ENCODE measurements at places on chromosomes 12 and 14. TPM values are rescaled to one million over a fixed set of nuclear protein-coding genes. Genes with fewer than 3 reads are reported as not detected.

The RAB3IP gene
- total RNA-seq: 1.3 TPM

The CIPC gene
- 5.6 TPM for total RNA-seq

The GSC gene
- total RNA-seq: 19.2 TPM

The RERG gene
- 1.6 TPM for total RNA-seq

The NTF3 gene
- 1.5 TPM for total RNA-seq

Measured in pericardium fibroblast (primary cell).